HFF-Myc (cell line): ENCODE measurements at places on chromosomes 1 and 21.

DNA sequence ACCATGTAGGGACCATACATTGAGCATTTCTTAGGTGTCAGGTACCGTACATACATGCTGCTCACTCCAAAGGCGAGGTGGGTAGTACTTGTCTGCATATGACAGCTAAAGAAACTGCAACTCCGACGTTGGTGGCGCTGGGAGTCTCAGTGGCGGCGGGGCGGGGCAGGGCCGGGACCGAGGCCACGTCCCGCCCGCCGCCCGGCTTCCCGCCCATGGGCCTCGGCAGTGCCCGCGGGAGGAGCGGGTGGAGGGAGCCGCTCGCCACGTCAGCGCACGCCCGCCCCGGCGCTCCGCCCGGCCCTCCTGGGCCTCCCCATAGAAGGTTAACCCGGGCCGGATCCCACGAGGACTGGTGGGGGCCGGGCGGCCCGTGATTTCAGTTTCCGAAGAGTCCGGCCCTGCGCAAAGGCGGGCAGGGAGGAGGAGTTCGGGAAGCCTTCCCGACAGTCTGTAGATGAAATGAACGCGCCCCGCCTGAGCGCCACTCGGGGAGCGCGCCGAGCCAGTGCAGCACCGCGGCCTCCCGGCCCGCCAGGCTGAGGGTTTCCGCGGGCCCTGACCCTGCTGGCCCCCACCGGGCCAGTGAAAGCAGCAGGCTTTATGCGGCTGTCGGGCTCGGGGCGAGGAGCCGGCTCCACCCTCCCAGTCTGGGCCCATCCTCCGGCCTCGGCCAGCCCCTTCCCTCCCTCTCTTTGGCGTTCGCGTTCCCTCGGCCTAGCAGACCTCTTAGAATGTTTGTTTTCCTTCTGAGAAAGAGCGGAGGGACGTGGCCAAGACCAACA lies 119.9 kb upstream of the JUN start:
- no peak for DNase-seq

DNA sequence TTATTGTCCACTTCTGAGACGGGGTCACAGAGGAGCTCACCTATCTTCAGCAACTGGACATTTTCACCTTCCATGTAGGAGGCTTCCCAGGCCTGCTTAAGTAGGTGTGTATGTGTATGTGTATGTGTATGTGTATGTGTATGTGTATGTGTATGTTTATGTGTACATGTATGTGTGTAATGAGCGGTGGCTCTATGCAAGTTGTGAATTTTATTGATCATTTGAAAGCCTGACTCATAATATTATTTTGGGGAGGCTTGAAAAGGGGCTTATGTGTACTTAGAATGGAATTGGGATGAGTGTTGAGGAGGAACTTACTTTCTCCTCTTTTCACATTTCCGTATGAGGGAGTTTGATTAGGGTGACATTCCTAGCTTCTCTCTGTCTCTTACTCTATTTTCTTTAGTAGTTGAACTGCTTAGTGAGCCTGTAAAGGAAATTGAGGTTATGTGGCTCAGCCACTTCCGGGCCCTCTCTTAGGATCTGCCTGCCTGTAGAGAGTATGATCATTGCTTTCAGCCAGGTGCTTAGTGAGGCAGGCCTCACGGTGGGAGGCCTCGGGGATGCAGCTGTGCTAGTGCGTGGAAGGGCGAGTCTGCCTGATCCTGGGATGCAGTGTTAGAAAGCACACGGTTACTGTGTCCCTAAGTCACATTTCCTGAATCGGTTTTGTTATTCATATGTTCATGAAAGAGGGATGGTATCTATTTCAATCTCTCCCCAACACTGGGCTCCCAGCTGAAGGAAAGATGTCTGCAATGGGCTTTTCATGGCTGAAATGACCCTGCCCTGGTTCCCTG lies 61.0 kb downstream of the IER5 start:
- no peak for DNase-seq

DNA sequence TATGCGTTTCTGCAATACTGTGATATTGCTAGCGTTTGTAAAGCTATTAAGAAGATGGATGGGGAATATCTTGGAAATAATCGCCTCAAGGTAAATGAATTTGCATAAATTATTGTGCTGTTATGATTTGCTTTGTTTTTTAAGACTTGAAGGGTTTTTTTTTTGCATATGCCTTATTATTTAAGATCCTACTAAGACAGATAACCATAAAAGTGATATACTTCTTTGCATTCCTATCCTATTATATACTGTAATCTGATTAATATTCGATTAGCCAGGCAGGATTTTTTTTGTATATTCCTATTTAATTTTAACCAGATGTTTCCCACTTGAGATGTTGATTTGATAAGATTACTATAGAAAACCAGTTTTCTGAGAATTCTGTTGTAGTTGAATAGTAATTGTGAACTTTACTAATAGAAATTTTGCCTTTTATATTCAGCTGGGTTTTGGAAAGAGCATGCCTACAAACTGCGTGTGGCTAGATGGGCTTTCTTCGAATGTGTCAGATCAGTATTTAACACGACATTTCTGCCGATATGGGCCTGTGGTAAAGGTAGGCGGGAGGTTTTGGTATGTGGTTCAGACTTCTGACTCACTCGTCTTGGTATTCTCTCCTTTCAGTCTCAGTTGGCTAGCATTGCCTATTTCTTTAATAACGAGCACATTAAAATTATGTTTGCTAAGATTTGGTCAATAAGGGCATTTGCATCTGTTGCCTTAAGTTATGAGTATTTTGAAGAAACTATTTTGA lies 56.8 kb downstream of the ZBTB17 start:
- DNase-seq: peak; percentile 38

- DNase-seq: no peak
Observed at GRCh38 chr21:26490771-26491170, 82.3 kb downstream of the CYYR1 start.
